ENCODE measurements at places on chromosomes 12 and 14. TPM values are rescaled to one million over a fixed set of nuclear protein-coding genes. Genes with fewer than 3 reads are reported as not detected.

DNA sequence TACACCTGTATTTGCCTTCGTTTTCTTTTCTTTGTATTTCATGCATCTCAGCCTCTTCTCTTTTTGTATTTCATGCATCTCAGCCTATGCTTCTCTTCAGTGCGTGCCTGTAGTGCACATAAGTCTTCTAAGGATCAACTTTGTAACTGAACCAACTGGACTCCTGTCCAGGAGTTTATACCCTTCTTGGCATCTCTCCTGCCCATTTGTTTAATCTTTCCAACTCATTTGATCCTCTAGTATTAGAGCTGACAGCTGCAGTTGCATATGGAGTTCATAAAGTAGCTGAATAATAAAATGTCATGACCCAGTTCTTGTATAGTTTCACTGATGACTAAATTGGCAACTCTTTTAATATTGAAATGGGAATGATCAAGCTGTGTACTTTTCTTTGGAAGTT, 89.7 kb downstream of the FGD4 start:
- no peak overlapping the region for H3K4me3 ChIP-seq
- no peaks in the 10 kb centered on the region for H3K27me3 ChIP-seq
- no peaks in the 10 kb centered on the region for H3K4me1 ChIP-seq
- no peaks in the 10 kb centered on the region for H3K36me3 ChIP-seq
- no peak for DNase-seq

GRCh38 chr12:123678981-123679380, 8.1 kb downstream of the TCTN2 start:
- H3K4me3 ChIP-seq = no peak overlapping the region
- DNase-seq = no peak
- H3K27me3 ChIP-seq = no peaks in the 10 kb centered on the region
- no peaks in the 10 kb centered on the region for H3K4me1 ChIP-seq
- H3K36me3 ChIP-seq = peaks cover 25% of the 10 kb centered on the region
- H3K27ac ChIP-seq = no peak overlapping the region

- H3K27ac ChIP-seq = no peak overlapping the region
- H3K4me1 ChIP-seq = peaks cover 19% of the 10 kb centered on the region
- no peak overlapping the region for H3K4me3 ChIP-seq
- H3K27me3 ChIP-seq = no peaks in the 10 kb centered on the region
- H3K36me3 ChIP-seq = peaks cover 2% of the 10 kb centered on the region
- no peak for DNase-seq
Observed at GRCh38 chr12:111838353-111838752, 3.7 kb upstream of the MAPKAPK5 start.

DNA sequence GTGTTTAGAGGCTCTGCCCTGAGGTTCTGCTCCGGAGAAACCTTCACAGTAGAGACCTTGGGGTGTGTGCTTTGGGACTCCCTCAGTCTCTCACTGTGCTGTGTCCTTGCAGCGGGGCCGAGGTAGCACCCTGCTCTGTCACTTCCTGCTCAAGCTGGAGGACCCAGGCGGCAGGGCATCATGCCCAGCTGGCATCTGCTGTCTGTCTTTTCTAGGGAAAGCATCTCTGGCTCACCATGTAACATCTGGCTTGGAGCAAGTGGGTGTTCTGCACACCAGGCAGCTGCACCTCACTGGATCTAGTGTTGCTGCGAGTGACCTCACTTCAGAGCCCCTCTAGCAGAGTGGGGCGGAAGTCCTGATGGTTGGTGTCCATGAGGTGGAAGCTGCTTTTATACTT, 124.5 kb downstream of the ESRRB start:
- peaks cover 10% of the 10 kb centered on the region for H3K4me1 ChIP-seq
- no peak overlapping the region for H3K4me3 ChIP-seq
- no peak for DNase-seq
- no peaks in the 10 kb centered on the region for H3K36me3 ChIP-seq
- H3K27ac ChIP-seq = no peak overlapping the region

DNA sequence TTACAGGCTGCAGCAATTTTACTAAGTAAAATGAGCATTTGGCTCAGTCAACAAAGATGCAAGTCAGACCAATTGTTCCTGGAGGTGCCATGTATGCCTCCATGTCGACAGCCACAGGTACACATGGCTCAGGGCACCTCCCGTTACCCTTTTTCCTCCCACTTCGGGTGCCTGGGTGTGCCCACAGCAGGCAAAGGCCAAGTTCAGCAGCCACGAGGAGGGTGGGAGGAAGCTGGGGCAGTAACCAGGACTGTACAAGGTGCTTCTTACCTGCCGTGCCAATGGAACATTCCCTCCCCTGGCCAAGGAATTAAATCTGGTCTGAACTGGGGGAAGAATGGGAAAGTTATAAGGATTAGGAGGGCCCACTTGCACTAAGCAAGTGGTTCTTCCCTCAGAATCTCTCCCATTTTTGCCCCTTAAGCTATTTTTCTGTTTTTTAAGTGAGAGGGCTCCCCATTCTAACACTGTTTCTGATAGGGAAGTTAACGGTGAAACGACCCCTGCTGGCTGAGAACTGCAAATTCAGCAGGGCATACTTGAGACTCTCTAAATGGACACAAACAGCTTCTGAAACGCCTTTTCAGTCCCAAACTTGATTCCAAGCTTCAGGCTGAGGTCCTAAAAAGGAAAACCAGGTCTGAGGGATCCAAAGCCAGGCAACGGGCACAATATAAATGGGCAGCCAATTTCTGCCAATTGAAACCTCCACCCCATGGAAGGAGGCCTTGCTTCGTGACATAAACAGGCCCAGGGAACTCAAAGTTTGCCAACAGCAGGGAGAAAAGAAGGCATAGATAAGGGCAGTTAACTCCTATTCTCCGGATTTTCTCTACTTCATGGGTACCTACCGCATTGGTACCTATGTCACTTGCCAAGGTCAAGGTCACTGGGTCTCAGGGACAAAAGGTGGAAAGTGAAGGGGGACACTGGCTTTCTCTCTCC, 24.8 kb downstream of the CLECL1 start:
- peak; percentile 39 for DNase-seq
- no peak overlapping the region for H3K27ac ChIP-seq
- no peak overlapping the region for H3K4me3 ChIP-seq
- no peaks in the 10 kb centered on the region for H3K27me3 ChIP-seq
- no peaks in the 10 kb centered on the region for H3K4me1 ChIP-seq
- no peaks in the 10 kb centered on the region for H3K36me3 ChIP-seq

DNA sequence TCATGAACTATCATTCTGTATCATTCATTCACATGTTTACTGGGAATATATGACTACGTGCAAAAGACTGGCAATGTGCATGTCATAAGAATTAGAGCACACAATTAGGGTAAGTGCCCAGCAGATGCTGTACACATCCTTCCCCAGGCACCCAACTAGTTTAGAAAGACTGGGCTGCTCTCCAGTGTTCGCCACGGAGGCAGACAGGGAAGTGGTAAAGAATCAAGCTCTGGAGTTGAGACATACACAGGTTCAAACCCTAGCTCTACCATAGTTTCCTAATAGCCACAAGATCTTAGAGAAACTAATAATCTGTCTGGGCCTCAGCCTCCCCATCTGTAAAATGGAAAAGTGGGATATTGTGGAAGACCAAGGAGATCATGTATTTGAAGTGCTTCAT, 6.8 kb downstream of the TMCC3 start:
- peak; percentile 36 for DNase-seq
- H3K27me3 ChIP-seq = no peaks in the 10 kb centered on the region
- no peaks in the 10 kb centered on the region for H3K36me3 ChIP-seq
- peaks cover 4% of the 10 kb centered on the region for H3K4me1 ChIP-seq

- H3K36me3 ChIP-seq = no peaks in the 10 kb centered on the region
- DNase-seq = no peak
- H3K4me3 ChIP-seq = no peak overlapping the region
- H3K27ac ChIP-seq = no peak overlapping the region
- no peaks in the 10 kb centered on the region for H3K27me3 ChIP-seq
Observed at GRCh38 chr12:110545812-110546211, 37.3 kb downstream of the PPTC7 start.

- no peak for DNase-seq
- no peaks in the 10 kb centered on the region for H3K36me3 ChIP-seq
- no peaks in the 10 kb centered on the region for H3K4me1 ChIP-seq
- H3K27me3 ChIP-seq = peaks cover 5% of the 10 kb centered on the region
- no peak overlapping the region for H3K4me3 ChIP-seq
Observed at GRCh38 chr12:85466890-85467289, 186.9 kb downstream of the ALX1 start.

DNA sequence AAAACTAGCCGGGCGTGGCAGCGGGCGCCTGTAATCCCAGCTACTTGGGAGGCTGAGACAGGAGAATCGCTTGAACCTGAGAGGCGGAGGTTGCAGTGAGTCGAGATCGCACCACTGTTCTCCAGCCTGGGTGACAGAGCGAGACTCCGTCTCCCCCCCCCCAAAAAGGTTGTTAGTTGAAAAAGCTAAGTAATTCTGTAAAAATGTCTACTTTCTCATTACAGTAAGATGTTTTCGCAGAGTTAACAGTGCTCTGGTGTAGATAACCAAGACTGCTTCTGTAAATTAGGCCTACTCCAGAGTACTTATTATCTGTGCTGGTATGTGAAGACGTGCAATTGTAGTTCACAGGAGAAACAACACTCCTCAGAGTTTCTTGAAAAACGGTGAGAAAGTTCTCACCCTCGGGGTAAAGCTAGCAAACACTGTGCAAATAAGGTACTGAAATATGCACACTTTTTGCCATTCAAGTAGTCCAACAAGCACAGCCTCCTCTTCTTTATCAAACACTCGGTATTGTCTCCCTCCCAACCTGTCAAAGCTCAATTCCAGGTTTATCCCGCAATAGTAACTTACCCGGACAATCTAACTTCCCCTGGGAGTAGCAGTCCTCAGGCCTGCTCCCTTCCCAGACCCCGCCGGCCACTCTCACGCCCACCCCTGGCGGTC, 974 bp downstream of the BTBD7 start:
- H3K27me3 ChIP-seq = no peaks in the 10 kb centered on the region
- peak overlapping the region; percentile 97 for H3K27ac ChIP-seq
- H3K36me3 ChIP-seq = no peaks in the 10 kb centered on the region
- H3K4me3 ChIP-seq = peak overlapping the region; percentile 95
- peaks cover 10% of the 10 kb centered on the region for H3K4me1 ChIP-seq

DNA sequence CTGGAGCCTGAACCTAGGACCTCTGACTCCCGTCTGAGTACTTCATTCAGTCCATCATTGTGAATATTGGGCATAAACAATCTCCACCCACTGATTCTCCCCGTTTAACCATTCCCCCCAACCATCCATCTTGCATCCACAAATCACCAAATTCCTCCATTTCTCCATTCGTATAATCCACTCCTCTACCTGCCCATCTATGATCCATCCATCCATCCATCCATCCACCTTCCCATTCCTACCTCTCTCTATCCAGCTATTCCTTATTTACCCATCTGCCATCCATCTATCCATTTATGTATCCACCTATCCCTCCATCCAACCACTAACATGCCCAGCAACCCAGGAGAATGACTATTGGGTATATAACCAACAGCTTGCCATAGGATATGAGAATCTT, 87.5 kb downstream of the CALM1 start:
- H3K4me3 ChIP-seq = no peak overlapping the region
- no peaks in the 10 kb centered on the region for H3K36me3 ChIP-seq
- no peak for DNase-seq
- peak overlapping the region; percentile 72 for H3K27ac ChIP-seq
- no peaks in the 10 kb centered on the region for H3K27me3 ChIP-seq
- H3K4me1 ChIP-seq = no peaks in the 10 kb centered on the region

- peaks cover 25% of the 10 kb centered on the region for H3K4me1 ChIP-seq
- H3K27ac ChIP-seq = no peak overlapping the region
- no peak overlapping the region for H3K4me3 ChIP-seq
- no peak for DNase-seq
- H3K27me3 ChIP-seq = no peaks in the 10 kb centered on the region
Observed at GRCh38 chr12:57877876-57878275, 31.3 kb upstream of the CTDSP2 start.

- no peaks in the 10 kb centered on the region for H3K27me3 ChIP-seq
- H3K4me1 ChIP-seq = no peaks in the 10 kb centered on the region
Observed at GRCh38 chr12:103313894-103314293, 181.9 kb downstream of the C12orf42 start.

- no peaks in the 10 kb centered on the region for H3K4me1 ChIP-seq
- no peak overlapping the region for H3K4me3 ChIP-seq
- H3K27ac ChIP-seq = no peak overlapping the region
- DNase-seq = no peak
- H3K27me3 ChIP-seq = no peaks in the 10 kb centered on the region
Observed at GRCh38 chr12:104641862-104642261, 185.1 kb downstream of the CHST11 start.

- no peak for DNase-seq
- no peak overlapping the region for H3K27ac ChIP-seq
- no peak overlapping the region for H3K4me3 ChIP-seq
- peaks cover 46% of the 10 kb centered on the region for H3K27me3 ChIP-seq
Observed at GRCh38 chr14:96202441-96203094, 2.1 kb upstream of the BDKRB2 start.

DNA sequence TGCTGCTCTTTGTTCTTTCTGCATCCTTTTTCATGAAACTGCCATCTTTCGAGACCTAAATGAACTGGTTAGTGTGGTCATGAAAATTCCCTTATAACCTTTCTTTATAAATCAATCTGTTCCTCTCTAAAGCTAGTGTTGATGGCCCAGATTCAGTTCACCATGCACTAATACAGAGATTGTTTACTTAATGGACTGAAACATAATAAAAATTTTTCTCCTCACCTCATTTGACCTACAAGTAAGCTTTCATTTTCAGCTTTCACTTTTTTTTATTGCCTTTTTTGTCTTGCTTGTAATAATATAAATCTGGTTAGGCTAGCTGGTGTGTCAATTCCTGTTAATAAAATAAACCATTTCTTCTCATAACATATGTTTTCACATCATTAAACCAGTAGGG, 183.8 kb downstream of the CCDC59 start:
- no peaks in the 10 kb centered on the region for H3K36me3 ChIP-seq
- H3K4me1 ChIP-seq = no peaks in the 10 kb centered on the region
- H3K27ac ChIP-seq = no peak overlapping the region
- no peaks in the 10 kb centered on the region for H3K27me3 ChIP-seq
- H3K4me3 ChIP-seq = no peak overlapping the region
- no peak for DNase-seq

GRCh38 chr14:20356422-20356821, 13.0 kb downstream of the PARP2 start:
- H3K4me1 ChIP-seq = no peaks in the 10 kb centered on the region
- H3K27ac ChIP-seq = no peak overlapping the region
- no peak for DNase-seq
- H3K4me3 ChIP-seq = no peak overlapping the region
- peaks cover 6% of the 10 kb centered on the region for H3K36me3 ChIP-seq

GRCh38 chr12:52584156-52584682, 10.6 kb upstream of the KRT74 start:
- no peaks in the 10 kb centered on the region for H3K36me3 ChIP-seq
- no peak for DNase-seq
- H3K4me3 ChIP-seq = no peak overlapping the region
- H3K27me3 ChIP-seq = peaks cover 13% of the 10 kb centered on the region
- no peaks in the 10 kb centered on the region for H3K4me1 ChIP-seq
- no peak overlapping the region for H3K27ac ChIP-seq

GRCh38 chr12:78712834-78713481, 151.6 kb upstream of the SYT1 start:
- no peak for DNase-seq
- no peak overlapping the region for H3K27ac ChIP-seq
- no peaks in the 10 kb centered on the region for H3K27me3 ChIP-seq

- no peaks in the 10 kb centered on the region for H3K4me1 ChIP-seq
- DNase-seq = no peak
- H3K4me3 ChIP-seq = no peak overlapping the region
- peak overlapping the region; percentile 42 for H3K27ac ChIP-seq
Observed at GRCh38 chr14:91918186-91918883, 29.2 kb downstream of the FBLN5 start.

GRCh38 chr12:268483-268840, 5.8 kb upstream of the SLC6A13 start:
- no peak overlapping the region for H3K4me3 ChIP-seq
- no peaks in the 10 kb centered on the region for H3K27me3 ChIP-seq

SLCO1B1 gene
- not detected for polyA plus RNA-seq

NOVA1 gene
- 3.0 TPM for polyA plus RNA-seq

RNASE3 gene
- not detected for polyA plus RNA-seq

KRT78 gene
- 0.14 TPM for polyA plus RNA-seq

TEX52 gene
- polyA plus RNA-seq = not detected

EFS gene
- 2.4 TPM for polyA plus RNA-seq

PRH2 gene
- not detected for polyA plus RNA-seq

All from heart left ventricle (tissue), 16 donors.